Stimulated activated CD4-positive, alpha-beta T cell treated with anti-CD3 and anti-CD28 coated beads, Interleukin-1b, Interleukin-23, amount 100 ng/mL, for 48 hours (primary cell): ENCODE measurements at places on chromosomes 6 and 20.

DNA sequence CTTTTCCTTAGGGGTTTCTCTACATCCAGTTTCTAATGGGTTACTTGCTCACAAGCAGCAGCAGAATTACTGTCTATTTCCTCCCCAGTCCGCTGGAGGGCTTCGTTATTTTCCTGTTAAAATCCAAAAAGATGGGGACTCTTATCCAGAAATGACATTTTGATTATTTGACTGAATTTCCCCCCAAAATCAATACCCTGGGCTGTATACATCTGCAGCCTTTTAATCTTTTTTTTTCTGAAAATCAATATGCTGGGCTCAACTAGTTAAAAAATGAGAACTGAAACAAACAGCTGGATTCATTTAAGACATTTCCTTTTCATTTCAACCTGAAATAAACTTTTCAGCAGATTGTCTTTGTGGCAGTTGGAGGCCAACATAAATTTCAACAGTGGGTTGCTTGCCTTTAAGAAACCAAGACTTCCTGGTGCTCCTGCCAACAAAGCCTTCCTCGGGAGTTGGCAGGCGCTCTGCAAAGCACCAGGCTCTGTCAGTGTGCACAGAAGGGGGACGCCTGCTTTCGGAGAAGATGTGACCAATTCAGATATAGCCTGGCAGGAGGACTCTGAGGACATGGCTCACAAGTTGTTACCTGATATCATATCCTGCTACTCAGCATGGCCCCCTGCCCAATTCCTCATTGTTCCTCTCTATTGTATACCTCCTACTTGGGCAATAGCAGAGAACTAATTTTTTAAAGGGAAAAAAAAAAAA is 204.7 kb upstream of the ARG1 start:
- DNase-seq = no peak

GRCh38 chr20:32168184-32168910 is 39.2 kb downstream of the PLAGL2 start:
- no peak for DNase-seq

- no peak for DNase-seq
Measured at GRCh38 chr20:57256205-57256604, 10.2 kb downstream of the BMP7 start.

- no peak for DNase-seq
Measured at GRCh38 chr6:51608932-51609331, 478.5 kb downstream of the PKHD1 start.

GRCh38 chr6:26415791-26416190 is 13.7 kb downstream of the BTN3A1 start:
- DNase-seq = no peak

DNA sequence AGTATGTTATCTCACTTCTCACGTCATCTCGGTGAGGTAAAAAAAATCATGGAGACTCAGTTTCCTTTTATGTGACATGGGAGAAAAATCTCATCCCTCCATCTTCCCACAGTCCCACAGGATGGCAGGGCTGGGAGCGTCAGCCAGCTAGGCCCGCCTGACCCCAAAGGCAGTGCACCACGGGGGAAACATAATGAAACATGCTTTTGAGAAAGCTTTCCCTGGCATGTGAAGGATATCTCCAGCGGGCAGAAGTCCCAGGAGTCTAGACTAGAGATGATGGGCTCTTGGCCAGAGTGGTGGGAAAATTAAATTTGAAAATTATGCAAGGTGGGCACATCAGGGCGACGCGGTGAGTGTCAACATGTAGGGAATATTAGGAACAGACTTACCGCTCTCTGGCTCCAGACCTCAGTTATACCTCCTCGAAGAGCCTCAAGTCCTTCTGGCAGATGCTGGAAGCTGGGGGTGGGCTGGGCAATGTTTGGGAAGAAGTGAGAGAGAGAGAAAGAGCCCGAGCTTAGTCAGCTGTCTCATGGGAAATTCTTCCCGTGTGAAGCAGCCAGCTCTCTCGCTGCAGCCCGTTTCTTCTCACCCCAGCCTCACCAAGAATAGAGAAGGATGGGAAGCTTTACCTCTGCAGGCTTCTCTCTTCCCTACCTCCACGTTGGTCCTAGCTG is 52.3 kb downstream of the MOCS1 start:
- DNase-seq = no peak

DNA sequence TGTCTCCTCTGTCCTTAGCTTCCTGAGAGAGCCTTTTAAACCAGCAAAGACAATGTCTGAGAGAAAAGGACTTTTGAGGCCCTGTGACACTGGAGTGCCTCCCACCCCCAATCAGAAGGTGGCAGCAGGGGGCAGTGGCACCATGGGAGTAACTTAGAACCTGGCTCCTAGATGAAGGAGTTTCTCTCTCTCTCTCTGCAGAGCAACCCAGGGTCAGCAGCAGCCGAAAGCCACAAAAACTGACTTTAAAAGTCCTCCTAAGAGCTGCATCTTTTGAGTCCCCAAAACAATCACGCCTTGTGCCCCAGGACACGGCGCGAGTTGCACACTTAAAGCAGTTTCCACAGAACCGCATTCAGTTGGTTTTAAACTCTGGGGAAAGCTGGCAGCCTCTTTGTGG is 5.3 kb upstream of the TCP11 start:
- no peak for DNase-seq

DNA sequence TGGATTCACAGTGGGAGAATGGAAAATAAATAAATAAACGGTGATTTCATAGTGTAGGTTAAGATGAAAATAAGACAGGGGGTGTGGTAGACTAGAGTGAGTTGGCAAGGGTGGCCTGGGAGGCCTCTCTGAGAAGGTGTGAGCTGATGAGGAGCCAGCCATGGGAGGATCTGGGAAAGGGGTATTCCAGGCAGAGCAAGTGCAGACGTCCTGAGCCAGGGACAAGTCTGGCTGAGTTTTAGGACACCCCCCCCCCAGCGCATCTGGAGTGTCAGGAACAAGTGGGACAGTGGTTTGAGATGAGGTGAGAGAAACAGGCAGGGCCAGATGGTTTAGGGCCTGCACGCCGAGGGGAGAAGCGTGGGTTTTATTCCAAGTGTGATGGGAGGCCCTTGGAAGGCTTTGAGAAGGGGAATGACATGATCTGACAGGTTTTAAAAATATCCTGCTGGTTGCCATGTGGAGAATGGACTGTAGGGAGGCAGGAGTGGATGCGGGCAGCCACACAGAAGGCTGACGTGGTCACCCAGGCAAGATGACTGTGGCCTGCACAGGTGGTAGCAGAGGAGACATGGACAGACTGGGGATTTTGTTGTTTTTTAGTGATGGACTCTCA is 21.1 kb upstream of the CCM2L start:
- no peak for DNase-seq

DNA sequence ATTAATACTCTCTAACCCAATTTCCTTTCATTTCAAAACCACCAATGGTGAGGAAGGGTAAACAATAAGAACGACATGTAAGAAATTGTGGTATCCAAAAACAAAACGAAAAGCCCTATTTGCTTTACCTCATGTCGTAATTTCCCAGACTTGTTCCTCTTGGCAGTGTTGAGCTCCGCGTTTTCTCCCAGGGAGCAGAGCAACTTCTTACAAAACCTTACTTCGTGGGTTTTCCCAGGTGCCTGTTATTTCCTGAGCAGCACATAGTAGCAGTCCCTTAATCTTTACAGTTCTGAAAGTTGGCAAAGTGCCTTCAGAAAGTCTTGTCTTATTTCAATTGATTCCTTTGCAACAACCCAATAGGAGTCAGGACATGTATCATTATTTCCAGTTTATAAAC is 207.9 kb upstream of the MARCKS start:
- DNase-seq = no peak

GRCh38 chr6:33692760-33693158 is 18.7 kb downstream of the UQCC2 start:
- peak; percentile 77 for DNase-seq

DNA sequence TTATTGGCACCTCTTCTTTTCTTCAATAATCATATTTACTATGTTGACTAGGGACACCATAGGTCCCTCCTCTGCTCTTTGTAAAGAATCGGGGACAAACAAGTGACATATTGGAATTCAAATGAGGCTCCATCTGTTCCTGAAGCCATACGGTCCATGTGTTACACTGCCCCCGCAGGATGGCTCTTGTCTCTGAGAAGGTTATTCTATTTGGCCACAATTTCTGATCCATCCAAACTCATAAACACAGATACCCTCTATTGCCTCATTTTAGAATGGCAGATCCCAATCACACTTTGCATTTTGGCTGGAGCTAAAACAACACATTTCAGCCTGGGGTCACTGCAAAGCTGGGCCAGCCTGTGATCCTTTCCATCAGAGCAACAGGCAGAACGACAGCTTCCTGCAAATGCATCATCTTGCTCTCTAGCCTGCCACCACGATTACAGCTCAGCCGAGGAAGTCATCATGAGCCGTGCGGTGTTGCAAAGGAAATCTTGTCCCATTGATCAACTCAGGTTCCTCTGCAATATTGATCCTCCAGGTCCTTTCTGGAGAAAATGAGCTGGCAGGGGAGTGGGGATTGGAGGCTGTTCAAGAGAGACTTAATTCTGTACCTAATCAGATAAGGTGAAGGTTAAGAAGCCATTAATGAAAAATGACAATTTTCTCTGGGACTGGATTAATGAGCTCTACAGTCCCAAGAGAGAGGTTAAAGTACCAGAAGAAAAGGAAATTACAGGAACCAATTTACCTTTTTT is 73.1 kb downstream of the AGPAT4 start:
- DNase-seq = no peak

DNA sequence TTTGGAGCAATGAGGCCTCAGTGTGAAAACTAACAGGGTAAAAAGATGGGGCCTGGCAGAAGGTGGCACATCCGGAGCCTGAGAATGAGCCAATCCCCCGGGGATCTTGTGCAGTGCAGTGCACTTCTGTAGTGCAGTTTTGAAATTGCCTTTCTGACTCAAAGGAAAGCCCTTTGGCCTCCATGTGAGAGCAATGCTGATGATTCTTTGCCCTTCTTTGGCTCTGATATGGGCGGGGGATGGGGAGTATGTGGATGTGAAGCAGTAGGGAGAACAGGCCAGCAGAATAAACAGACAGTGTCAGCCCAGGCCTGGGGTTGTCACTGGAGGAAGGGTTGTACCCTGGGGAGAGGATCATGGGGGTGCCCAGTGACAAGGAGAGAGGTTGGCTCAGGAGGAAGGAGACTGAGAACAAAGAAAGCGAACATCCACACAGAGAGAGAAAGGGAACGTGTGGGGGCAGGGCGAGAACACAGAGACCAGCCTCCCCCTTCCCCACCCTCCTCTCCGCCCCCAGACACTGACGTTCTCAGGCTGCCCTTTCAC is 351.2 kb downstream of the CDC5L start:
- no peak for DNase-seq

- DNase-seq = no peak
Measured at GRCh38 chr6:16333580-16333979, 95.2 kb downstream of the GMPR start.

DNA sequence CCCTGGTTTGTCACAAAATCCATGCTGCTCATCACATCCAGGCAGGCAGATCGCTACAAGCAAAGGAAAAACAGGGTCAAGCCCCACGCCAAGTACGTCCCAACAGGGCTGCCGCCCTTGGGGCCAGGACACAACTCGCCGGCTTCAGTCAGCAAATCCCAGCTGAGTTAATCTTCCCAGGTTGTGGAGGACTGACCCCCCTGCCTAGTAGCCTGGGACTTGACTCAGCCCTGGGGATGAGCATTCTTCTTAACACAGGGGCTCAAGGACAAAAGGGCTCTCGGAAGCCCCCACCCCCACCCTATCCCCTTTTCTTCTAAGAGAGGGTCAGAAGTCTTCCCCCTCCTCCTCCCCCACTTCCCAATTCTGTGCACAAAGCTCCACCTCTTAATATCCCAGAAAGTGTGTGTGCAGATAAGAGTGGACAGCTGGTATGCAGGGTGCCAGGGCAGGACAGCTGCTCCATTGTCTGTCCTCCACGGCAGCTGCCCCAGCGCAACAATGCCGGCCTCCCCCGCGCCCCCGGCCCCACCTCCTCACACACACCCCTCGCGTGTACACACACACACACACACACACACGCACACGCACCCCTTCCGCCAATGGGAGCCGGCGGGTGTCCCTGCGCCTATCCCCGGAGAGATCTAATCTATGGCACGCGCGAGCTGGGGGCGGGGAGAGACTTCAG is 4.5 kb downstream of the DLL1 start:
- no peak for DNase-seq

DNA sequence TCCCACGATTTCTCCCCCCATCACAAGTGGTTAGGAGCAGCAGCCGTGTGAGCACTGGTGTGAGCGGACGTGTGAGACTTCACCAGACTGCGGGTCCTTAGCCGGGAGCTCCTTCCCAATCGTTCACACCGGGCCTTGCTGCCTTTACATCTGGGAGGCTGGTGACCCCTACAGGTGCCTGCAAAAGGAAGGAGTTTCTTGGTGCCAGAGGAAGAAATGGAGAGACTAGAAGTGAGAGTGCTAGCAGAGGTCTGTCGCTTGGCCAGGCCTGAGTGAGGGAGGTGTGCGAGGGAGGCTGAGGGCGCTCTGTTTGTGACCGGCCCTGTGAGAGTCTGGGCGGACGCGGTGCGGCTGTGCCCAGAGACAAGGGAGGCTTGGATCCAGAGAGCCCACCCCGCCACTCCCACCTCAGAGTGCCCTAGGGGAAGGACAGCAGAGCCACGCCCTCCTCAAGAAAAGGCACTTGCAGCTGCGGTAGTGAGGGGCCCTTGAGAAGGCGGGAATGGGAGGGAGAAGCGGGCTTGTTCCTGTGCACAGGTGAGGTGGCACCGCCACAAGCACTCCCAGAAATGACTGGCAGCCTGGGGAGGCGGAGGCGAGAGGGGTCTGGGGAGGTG is 10.0 kb upstream of the ARMC2 start:
- no peak for DNase-seq
